ENCODE measurements at places on chromosomes 5 and 9.

GRCh38 chr9:115373000-115373709 lies 255.2 kb upstream of the TNC start:
- DNase-seq: peak; percentile 43

- no peak for DNase-seq
Observed at GRCh38 chr5:134662971-134663370, 14.4 kb downstream of the SEC24A start.

GRCh38 chr5:161548487-161549094 lies 2.1 kb upstream of the GABRB2 start:
- DNase-seq: no peak

GRCh38 chr9:77794985-77795384 lies 146.9 kb upstream of the GNA14 start:
- DNase-seq: no peak

GRCh38 chr9:25260046-25260445 lies 418.2 kb downstream of the TUSC1 start:
- no peak for DNase-seq
